ENCODE measurements at places on chromosomes 6 and 20.
A peak's percentile ranks its signal among the peaks of the same experiment; 100 is the strongest.

DNA sequence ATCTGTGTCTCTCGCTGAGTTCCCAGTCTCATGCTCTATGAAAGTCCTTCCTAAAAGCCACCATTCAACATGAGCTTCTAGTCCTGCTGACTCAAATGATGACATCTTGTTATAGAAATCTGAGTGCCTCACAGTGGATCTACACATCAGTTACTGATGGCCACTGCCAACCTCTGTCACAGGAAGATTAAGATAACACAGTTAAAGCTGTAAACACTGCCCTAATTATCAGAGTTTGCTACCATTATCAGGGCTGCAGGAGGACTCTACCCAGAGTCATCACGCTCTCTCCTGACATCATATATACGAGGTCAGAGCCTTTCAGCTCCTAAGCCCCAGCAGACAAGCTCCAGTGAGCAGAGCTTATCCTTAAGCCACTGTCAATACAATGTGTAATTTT, 63.2 kb downstream of the HIVEP2 start:
- DNase-seq: no peak

DNA sequence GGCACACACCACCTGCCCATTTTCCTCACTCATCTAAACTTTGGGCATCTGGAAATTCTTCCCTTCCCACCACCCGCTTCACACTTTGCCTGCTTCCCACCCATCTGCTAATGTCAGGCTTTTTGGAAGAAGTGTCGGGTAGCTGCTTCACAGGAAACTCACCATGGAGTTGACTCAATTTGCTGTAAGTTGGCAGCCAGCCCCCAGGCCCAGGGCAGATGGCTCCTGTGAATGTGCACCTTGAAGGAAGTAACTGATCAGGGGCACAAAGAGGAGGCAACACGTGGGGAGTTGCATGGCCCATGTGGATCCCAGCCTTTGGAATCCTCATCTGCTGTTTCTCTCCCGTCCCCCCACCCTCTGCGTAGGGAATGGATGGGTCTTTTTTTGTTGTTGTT, 87.3 kb downstream of the PPP1R14C start:
- no peak for DNase-seq

DNA sequence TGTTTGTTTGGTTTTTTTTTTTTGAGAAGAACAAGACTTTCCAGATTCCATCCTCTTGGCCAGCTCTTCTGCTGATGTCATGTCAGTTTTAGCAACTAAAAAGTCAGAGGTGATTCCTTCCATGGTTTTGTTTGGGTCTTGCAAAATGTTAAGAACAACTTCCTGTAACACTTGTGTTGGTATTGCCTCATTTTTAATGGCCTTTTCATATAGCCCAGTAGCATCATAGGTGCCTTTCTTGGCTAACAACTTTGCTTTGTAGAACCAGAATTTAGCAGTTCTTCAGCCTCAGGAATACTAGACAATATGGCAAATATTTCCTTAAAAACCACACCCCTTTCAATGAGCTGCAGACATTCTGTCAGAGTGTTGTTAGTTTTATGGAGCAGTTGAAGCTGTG, 99.5 kb upstream of the SIRPG start:
- DNase-seq: no peak

DNA sequence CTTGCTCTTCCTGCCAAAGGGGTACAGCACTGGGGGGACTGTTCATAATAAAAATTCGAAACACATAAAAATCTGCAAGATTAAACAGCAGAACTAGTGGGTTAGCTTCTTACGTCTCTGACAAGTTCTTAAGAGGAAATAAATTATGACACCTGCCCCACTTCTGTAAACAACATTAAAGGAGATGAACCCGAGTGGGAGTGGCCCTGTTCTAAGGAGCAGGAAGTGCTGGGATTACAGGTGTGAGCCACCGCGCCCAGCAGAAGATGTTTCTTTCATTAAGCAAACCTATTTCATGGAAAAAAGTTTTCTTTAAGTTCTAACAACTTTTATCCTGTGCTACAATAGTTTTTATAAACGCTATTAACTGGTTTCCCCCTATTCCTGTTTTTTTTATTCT, 24.6 kb downstream of the USP45 start:
- DNase-seq: no peak

DNA sequence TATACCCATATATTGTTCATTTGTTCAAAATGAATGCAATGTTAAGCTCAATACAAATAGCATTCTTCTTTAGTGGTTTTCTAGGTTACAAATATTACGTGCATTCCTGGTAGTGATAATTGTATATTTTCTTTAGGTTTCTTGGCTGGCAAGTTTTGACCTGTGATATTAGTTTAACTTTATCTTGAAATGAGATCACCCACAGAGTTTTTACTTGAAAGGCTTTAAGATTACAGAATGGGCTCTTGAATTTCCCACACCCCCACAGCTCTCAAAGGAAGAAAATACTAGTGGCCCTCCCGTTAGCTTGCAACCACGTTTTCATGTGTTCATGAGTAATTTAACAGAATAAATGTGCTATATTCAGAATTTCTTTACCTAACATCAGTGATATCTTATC, 1315.5 kb upstream of the GJE1 start:
- DNase-seq: no peak

GRCh38 chr6:132830334-132830751, 16.0 kb downstream of the RPS12 start:
- DNase-seq: peak; percentile 64

DNA sequence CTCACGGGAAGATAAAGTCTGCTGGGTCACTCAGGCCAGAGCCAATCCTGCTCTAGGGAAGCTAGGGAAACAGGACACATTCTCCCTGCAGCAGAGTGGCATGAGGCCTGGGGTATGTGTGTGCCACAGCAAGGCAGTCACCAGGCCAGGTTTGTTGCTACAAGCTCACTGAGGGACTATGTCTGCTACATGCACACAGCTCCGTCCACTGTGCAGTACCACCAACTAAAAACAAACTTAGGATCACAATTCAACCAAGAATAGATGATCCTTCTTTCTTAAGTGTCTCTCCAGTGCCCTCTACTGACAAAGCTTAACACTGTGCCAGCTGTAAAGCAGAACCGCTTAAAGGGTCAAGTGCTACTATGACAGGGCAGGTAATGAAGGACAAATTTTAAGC, 192.5 kb downstream of the PTPRK start:
- DNase-seq: peak; percentile 41

DNA sequence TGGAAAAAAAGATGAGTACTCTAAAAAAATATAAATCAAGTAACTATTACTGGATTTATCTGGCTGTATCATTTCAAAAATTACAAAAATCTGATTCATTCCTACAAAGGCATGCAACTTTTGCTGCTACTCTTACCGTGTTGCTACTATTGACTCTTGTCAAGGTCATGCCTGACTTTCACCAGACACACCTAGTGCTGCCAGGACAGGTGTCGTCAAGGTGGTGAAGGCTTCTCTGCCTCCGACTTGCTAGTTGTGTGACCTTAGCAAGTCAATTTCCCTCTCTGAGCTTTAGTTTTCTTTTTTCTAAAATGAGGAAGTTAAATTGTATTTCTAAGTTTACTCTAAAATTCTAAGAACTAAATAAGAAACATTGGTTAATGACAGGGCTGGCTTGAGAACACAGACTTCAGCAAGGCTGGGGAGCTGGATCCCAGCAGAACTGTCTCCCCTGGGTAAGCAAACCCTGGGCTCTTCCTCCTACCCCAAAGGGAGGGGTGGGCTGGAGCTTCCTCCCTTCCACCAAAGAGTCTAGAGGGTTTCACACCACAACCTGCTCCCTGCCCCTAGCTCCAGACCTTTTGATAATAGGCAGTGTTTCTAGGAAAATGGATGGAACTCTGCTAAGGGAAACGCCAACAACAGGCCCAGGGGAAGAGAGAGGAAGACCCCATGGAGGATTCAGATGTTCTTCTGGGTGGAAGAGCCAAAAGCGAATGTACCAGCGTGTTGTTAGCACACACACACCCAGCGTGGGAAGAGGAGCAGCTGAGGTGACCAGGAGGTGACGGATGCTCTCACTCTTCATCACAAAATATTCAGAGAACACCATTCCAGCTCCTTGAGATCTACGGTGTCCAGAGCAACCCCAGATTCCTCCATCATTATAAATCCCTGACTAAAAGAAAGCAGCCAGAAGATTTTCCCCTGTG, 47.9 kb upstream of the CITED2 start:
- no peak for DNase-seq

DNA sequence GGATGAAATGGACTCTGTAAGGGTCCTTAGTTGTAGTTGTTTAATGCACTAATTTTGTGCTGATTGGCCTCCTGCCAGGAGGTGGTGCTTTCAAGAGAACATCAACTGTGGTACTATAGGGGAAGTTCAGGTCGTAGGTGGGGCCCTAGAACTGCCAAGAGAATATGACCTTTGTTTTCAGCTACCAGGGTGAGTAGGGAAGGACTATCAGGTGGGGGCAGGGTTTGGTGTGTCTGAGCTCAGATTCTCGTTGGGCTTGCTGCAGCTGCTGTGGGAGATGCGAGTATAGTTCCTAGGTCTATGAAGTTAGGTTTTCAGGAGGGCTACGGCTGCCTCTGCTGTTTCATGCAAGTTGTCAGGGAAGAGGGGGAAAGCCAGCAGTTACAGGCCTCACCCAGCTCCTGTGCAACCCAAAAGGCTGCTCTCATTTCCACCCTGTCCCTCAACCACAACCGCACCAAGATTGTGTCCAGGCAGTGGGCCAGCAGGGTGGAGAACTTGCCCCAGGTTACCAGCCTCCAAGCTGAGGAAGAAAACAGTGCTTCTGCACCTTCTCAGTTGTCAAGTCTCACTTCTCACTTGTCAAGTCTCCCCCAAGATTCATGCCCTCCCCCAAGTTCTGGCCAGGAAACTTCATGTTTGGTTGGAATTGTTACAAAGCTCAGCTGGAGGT, 626.5 kb upstream of the MAP3K7 start:
- peak; percentile 1 for DNase-seq

DNA sequence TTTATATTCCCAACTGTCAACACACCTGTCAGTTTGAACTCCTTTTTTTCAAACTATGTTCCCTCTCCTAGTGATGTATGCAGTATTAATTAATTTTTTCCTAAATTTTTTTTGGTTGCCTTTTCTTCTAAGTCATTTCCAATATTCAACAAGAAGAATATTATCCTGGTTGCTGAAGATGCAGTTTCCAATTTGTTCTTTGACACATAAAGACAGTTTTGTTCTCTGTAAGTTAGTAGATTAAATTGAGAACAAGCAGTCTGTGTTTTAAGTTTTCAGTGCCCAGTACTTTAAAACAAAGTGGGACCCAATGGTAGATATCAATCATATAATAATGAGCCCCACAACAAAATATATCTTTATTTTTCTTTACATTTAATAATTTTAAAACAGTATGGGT, 47.3 kb downstream of the GJA1 start:
- DNase-seq: no peak

DNA sequence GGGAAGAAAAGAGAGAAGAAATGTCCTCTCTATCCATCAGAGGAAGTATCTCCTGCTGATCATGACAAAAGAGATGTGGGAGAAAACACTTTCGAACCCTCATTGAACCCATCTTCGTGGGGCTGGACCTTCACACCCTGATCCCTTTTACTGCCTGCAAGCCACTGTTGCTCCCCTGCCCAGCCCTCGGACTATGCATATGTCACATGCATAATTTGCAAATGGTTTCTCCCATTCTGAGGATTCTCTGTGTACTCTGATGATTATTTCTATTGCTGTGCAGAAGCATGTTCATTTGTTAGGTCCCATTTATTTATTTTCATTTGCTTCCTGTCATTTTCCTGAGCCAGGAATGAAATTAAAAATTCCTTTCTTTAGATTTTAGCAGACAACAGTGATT, 64.7 kb downstream of the DNAAF9 start:
- no peak for DNase-seq

DNA sequence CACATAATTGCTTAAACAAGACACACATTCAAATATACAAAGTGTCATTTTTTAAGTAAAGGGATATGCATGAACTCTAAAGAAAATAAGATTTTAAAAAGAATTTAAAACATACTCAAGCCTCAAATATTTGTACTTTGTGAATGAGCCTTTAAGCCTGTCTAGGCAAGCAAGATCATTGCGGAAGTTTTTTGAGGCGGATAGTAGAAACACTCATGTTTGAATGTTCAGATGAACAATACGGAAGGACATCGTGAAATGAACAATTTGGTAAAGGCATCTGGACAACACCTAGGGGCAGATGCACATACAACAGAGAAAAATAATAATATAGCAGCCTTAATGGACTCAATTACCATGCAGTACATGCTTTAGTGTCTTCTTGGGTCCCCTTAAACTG, 928.9 kb downstream of the TFAP2A start:
- DNase-seq: no peak

DNA sequence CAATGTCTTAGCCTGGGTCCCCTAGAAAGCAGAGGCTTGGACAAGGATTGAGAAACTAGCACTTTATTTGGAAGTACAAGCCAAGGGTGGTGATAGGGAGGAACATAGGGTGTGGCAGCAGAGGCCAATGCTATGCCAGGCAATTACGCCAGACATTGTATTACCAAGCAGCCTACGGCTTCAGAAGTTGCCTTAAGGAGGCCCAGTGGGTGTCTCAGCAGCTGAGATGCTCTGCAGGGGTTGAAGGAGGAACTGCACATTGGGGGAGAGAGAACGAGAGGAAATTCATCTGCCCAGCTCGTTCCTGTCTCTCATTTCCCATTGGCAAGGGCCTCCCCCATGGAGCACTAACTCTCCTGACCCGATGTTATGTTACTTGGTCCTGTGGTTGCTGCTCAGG, 859 bp downstream of the C20orf202 start:
- DNase-seq: no peak

GRCh38 chr6:37441651-37442050, 8.6 kb downstream of the CMTR1 start:
- DNase-seq: no peak

DNA sequence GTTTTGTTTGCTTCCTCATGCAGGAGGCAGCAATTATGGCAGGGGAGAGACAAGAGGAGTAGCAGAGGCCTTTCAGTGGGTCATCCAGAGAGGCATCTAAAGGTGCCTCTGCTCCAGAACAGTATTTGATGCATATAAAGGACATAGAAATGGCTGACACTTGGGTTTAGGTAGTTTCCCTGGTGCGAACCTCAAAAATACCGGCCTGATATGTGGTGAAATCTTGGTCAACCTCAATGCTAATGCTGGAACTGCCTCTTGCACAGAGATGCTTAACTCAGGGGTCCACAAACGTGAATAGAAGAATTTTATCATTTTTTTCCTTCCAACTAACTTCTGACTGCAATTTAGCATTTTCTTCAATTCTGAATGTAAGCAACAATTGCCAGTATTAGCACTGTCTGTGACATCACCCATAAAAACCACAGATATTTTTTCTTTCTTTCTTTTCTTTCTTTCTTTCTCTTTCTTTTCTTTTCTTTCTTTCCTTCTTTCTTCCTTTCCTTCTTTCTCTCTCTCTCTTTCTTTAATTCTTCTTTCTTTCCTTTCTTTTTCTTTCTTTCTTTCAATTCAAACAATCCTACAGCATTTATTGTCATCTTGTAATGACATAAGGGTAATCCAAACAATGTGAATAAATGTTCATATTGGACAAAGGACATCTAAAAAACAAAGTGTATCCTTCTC, 180.0 kb upstream of the UST start:
- no peak for DNase-seq

GRCh38 chr20:35776513-35777101, 4.8 kb downstream of the PHF20 start:
- DNase-seq: no peak

DNA sequence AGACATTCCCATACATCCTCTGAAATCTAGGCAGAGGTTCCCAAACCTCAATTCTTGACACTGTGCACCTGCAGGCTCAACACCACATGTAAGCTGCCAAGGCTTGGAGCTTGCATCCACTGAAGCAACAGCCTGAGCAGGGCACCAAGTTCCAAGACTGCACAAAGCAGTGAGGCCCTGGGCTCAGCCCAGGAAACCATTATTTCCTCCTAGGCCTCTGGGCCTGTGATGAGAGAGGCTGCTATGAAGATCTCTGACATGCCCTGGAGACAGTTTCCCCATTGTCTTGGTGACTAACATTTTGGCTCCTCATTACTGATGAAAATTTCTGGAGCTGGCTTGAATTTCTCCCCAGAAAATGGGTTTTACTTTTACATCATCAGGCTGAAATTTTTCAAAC, 107.5 kb upstream of the SAMD5 start:
- DNase-seq: no peak

All from NCI-H748 treated with DMSO at 0.1 percent for 48 hours (cell line).